ENCODE measurements at places on chromosomes 1 and 21.

DNA sequence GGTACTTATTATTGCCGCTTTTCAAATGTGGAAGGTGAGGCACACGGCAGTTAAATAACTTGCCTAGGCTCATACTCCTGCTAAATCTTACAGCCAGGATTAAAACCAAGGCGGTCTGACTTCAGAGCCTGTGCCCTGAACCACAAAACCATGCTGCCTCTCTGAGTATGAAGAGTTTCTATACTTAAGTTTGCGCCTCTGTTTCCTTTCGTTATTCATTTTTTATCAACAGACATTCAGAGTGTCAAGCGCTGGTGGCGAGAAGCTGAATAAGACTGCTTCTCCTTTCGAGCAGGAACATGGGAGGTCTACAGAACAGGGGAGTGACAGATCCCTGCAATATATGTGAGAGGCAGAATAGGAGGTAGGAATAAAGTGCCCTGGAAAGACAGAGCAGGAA is 96.0 kb upstream of the DUSP10 start:
- no peak for DNase-seq

DNA sequence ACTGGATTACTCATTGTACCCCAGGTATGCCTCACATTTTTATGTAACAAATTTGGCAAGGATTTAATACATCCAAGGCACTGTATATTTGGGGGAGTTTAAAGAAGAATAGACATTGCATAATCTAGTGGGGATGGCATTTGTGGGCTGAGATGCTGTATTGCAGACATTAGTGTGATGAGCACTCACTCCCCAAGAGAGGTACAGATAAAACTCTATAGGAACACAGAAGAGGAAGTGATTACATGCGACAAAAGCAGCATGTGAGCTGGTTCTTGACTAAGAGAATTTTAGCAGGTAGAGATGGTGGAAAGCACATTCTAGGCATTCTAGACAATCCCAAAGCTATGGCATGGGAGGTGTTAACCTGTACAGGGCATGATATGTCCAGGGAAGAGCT is 24.2 kb upstream of the CDC14A start:
- DNase-seq, result no peak

DNA sequence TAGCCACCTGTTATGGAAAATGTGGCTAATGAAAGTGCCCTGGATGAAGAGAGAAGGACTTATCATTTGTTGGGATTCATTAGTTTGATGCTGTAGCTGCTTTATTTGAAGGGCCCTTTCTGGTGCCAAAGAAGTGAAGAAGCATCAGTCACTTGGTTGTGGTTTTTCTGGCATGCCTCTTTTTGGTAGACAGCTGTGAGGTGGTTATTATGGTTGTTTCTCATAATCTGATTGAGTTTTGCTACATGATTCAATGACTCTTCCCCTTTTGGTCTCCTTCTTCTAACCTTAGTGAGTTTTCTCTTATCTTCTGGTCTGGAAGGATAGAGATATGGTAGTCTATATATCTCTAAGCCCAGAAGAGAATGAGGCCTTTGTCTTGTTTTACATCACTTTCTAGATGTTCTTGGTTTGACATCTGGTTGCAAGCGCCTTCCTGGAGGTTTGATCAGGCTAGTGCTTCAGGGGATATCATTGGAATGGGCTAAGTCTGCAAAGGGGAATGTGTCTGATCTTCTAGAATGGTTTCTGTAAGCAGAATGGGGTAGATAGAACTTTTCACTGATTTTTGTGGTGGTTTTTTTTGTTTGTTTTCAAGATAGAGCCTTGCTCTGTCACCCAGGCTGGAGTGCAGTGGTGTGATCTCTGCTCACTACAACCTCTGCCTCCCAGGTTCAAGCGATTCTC is 26.0 kb downstream of the ARID1A start:
- no peak for DNase-seq

- peak; percentile 31 for DNase-seq
These were observed 248.3 kb upstream of the CAMK1G start for GRCh38 chr1:209335178-209335577.

- DNase-seq, result peak; percentile 51
These were observed 60.6 kb downstream of the PTPRC start for GRCh38 chr1:198699167-198700015.

- DNase-seq, result no peak
These were observed 55.7 kb downstream of the EDEM3 start for GRCh38 chr1:184698969-184699368.

- DNase-seq, result no peak
These were observed 1.6 kb upstream of the PTPN7 start for GRCh38 chr1:202162047-202162417.

GRCh38 chr1:8015809-8016165 is 10.3 kb downstream of the ERRFI1 start:
- no peak for DNase-seq

DNA sequence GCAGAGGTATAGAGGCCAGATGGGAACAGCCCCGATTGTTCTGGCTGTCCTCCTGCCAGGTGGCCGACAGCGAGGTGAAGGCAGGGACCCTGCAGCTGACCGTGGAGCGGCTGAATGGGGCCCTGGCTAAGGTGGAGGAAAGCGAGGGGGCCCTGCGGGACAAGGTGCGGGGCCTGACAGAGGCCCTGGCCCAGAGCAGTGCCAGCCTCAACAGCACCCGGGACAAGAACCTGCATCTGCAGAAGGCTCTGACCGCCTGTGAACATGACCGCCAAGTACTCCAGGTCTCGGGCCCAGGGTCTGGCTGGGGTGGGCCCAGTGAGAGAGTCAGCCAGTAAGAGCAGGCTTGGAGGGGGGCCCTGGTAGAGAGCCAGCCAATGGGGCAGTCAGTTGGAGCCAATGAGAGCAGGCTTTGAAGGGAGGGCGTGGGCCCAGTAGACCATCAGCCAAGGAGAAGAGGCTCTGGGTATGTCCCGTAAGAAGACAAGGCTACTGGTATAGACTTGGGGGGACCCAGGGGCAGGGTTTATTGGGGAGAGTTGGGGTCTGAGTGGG is 11.3 kb downstream of the MFAP2 start:
- DNase-seq, result no peak

DNA sequence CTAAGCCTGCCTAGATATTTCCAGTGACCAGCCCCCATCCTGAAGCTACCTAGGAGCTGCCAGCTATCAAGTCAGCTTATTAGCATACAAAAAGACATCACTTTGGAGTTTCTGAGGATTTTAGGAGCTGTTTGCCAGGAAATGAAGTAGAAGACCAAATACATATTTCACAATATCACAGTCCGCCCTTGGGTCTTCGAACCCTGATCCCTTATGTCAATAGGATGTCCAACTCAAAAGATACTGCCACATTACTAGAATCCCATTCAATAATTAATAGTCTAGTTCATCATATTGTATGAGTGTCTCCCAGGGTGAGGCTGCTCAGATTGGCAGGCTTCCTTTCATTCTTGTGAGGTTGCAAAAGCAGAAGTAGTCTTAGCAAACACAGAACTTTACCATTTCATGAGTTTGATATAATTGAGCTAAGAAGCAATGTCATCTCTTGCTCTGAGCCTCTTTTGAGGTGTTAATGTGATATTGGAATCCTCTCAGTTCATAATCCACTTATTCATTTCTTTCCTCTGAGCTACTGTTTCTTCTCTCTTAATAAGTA is 13.6 kb downstream of the IPO9 start:
- no peak for DNase-seq

DNA sequence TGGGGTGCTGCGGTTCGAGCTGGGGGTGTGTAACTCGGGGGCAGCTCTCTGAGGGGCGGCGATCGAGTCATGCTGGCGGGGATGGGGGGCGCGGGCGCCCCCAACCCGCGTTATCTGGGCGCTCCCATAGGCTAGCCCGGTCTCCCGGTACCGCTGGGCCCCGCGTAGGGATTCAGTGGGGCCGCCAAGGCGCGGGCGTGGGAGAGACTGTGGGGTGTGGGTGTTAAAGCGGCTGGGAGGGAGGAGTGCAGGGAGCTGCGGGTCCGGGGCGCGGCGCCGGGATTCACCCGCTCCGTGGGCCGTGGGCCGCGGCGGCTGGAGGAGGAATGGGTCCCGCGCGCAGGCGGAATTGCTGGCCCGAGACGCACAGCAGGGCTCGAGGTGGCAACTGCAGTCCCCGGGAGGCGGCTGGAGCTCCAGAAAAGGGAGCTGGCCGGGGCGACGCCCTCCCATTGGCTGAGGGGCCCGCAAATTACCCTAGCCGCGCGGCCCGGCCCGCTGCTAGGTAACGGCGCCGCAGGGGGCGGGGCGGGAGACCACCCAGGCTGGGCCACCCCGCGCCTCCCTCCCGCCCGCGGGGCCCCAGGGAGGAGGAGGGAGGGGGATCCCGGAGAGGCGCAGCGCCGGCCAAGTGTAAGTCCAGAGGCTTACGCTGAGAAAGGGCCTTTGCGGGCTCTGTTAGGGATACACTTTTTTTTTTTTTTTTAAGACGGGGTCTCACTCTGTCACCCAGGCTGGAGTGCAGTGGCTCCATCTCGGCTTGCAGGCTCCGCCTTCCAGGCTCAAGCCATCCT is at the start of gene PTCH2:
PTCH2 (minus strand) TSS at position 392 of the 794 bp plus-strand sequence; CDS start at position 71, 321 bp downstream.
- DNase-seq, result peak; percentile 92

- no peak for DNase-seq
These were observed 58.9 kb downstream of the OLFML3 start for GRCh38 chr1:114037962-114038816.

- DNase-seq, result no peak
These were observed 79.0 kb downstream of the PTPN14 start for GRCh38 chr1:214472364-214472763.

DNA sequence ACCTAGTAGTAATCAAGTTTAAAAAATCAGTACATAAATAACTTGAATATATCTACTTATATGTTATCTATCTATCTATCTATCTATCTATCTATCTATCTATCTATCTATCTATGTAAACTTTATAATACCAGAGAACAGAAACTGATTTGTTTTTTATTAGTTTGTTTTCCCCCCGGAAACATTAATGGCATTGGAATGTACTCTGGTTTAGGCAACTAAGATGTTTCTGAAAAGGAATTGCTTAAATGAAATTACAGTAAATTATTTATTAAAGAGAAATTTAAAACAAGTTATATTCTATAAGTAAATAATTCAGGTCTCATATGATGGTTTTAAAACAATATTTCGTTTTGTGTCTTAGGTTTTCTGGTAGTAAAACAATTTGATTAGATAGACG is 681.0 kb upstream of the ADAMTS5 start:
- no peak for DNase-seq

DNA sequence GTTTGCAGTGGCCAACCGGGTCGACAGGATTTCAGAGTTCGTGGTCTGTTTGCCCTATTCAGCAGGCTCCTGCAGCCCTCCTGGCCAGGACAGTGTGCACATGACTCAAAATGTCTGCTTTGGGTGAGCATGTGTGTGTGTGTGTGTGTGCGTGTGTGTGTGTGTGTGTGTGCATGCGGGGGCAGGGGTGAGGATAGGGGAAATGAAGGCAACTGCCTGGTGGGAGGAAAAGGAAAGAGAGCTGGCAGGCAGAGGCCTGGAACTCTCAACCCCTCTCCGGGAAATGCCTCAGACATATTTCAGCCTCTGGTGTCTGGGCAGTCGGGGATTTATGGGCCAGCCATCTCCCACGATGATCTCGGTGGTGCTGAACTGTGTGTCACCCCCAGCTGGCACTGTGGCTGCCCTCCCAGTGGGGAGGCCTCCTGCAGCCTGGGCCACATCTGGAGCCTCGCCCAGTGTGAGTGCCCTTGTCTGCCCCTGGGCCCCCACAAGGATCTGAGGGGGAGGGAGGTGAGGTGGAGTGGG is 15.2 kb downstream of the CDCP2 start:
- no peak for DNase-seq

DNA sequence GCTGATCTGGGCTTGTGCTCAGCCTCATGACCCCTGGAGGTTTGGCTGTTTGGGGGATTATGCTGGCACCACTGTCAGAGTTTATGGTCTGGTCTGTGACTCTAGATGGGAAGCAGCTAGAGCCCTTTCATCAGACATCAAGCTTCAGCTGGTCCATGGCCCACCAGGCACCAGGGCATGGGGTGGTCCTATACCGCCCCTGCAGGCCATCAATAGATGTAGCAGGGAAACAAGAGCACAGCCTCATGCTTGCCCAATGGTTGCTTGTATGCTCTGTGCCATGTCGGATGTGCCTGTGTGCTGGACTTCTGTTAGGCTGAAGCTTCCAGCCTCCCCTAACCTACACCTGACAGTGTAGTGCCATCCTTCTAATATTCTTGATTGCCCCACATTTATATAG is 71.1 kb upstream of the CD34 start:
- DNase-seq, result peak; percentile 59

GRCh38 chr1:242432491-242433095 is 91.9 kb downstream of the PLD5 start:
- DNase-seq, result no peak

DNA sequence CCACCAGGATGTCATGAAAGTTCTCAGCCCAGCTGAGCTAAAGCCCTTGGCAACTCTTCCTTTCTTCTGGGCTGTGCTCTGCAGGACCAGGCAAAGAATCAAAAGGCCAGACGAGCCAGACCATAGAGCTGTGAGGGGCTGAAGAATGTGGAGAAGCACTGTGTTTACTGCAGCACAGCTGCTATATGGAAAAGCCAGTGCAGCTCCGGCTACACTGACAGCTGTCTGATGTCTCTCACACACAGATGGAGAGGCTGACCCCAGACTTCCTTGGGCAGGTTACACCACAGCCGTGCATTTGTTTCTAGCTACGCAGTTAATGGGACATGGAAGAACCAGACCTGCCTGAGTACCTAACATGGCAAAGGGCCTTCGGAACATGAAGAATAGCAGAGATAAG is 40.3 kb downstream of the CD247 start:
- no peak for DNase-seq

GRCh38 chr1:179228783-179229213 is 679 bp downstream of the ABL2 start:
- DNase-seq, result peak; percentile 50

- DNase-seq, result no peak
These were observed 34.6 kb upstream of the FHAD1 start for GRCh38 chr1:15212216-15212953.

DNA sequence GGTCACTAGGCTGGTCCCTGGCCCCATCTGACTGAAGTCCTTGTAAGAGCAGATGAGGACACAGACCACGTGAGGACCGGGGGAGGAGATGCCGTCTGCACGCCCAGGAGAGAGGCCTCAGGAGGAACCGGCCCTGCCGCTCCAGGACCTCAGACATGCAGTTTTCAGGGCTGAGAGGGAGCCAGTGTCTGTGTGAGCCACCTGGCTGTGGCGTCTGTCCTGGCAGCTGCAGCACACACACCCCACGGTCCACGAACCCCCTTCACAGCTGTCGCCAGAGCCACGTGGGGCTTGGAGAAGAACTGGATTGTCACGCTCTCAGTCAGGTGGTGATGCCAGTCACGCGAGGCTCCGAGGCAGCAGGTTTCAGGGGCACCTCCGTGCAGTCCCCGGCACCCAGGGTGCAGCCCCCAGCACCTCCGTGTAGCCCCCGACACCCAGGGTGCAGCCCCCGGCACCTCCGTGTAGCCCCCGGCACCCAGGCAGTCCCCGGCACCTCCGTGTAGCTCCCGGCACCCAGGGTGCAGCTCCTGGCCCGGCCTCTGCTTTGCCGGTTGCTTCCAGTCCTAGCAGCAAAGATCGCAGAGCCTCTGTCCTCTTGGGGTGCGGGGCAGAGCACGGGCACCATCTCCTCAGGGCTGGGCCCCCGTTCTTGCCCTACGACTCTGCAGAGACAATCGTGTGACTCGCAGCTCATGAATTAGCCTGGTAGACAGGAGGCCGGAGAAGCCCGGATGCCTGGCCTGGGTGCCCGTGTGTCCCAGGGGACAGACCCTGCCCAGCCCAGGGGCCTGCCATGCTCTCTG is 19.0 kb upstream of the SUMO3 start:
- DNase-seq, result peak; percentile 65

- no peak for DNase-seq
These were observed 660.6 kb upstream of the B3GALT2 start for GRCh38 chr1:193846876-193847604.

Measured in HuH-7 (cell line).